ENCODE measurements at places on chromosomes 1 and 21. TPM values are rescaled to one million over a fixed set of nuclear protein-coding genes. Genes with fewer than 3 reads are reported as not detected.

NUDT4B gene
- 28.4 TPM for total RNA-seq

SPRR2F gene
- not detected for total RNA-seq

PTPN22 gene
- total RNA-seq: 0.59 TPM

TSSK3 gene
- total RNA-seq: 0.39 TPM

RAB3B gene
- total RNA-seq: 5.6 TPM

C1orf210 gene
- total RNA-seq: not detected

SYPL2 gene
- 1.6 TPM for total RNA-seq

- no peak for DNase-seq
These were observed 32.0 kb downstream of the MACO1 start for GRCh38 chr1:25462732-25463131.

DNA sequence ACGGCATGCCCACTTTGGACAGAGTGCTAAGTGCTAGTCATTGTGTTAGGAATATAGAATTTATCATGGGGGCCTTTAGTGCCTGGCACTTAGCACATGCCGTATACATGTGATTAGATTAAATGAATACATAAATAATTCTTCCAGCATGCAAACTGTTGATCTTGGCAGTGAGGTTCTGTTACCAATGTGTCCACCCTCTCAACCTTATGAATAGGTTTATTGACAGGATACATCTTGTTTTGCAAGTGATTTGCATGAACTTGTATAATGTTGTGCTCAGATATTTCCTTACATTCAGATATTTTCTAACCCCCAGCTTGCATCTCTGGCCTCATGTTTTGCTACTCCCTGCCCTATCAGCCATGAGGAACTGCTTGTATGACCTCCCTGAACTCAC lies 60.3 kb upstream of the ZNF648 start:
- no peak for DNase-seq

DNA sequence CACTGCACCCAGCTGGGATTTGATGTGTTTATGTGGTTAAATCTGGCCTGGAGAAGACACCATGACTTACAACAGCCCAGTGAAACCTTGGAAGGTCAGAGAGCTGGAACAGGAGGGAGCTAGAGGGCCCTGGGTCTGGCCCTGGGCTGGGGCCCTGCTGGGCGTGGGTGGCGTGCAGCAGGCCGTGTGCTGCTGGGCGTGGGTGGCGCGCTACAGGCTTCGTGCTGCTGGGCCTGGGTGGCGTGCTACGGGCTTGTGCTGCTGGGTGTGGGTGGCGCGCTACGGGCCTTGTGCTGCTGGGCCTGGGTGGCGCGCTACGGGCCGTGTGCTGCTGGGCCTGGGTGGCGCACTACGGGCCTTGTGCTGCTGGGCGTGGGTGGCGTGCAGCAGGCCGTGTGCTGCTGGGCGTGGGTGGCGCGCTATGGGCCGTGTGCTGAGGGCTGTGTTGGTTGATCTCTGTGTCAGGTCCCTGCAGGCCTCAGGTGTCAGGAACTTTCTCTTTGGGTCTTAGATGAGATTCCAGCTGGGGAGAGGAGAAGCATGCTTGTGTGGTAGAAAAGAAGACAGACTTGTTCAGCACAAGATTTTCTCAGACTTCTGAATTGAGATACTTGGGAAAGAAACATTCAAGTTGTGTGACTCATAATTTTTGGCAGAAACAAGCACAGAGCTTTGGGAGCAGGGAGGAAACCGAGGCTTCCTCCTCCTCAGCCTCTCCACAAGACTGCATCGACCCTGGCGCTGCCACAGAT lies 66.0 kb downstream of the COL18A1 start:
- peak; percentile 86 for DNase-seq

DNA sequence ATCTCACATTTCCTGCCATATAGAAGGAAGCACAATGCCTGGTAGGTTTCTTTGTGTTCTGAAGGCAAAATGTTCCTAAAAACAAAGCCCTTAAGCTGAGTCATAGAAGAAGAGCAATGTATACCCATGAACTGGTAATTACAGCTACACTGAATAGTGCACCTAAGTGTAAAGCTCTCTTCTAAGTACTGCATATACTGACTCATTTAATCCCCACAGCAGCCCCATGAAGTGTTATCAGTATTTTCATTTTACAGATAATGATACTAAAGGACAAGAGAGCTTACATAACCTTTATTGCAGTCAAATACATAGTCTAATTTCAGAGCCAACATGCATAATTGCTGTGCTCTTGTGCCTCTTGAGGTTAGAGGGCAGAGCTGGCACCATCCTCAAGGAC lies 239.9 kb downstream of the DPYD start:
- DNase-seq: no peak

GRCh38 chr1:8858112-8858668 lies 20.3 kb downstream of the ENO1 start:
- DNase-seq: peak; percentile 95

- no peak for DNase-seq
These were observed 160.6 kb upstream of the EDN2 start for GRCh38 chr1:41645062-41645461.

DNA sequence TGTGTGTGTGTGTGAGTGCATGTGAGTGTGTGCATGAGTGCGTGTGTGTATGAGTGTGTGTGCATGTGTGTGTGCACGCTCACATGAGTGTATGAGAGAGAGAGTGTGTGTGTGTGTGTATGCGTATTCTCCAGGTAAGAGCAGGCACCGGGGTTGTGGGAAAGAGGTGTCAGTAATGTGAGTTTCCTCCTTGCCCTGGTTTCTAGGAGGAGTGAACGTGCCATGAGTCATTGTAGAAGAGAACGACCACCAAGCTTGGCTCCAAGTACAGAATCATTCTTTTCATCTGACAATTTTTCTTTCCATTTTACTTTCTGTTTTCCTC lies 79.1 kb downstream of the POFUT2 start:
- no peak for DNase-seq

- DNase-seq: peak; percentile 48
These were observed 89.5 kb upstream of the GNG4 start for GRCh38 chr1:235739124-235739523.

DNA sequence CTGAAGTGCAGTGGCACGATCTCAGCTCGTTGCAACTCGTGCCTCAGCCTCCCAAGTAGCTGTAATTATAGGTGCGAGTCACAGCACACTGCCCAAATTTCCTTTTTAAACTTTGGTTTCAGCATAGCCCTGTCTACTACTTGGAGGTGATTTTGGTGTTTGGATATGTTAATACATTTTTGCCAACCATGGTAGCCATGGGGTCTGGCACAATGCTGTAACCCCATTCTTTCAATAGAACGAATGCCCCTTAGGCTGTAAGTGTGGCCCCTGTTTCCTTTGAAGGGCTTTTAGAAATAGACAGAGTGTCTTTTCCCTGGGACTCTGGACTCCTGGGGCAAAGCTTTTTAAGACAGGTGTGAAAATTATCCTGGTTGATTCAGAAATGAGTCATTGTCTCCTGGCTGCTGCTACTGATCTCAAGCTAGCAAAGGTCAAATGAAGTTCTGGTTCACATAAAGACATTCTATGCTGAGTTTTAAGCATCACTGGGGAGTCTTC lies 141.1 kb upstream of the RUNX1 start:
- DNase-seq: peak; percentile 89

- DNase-seq: no peak
These were observed 596 bp downstream of the ITGB2 start for GRCh38 chr21:44919913-44920693.

DNA sequence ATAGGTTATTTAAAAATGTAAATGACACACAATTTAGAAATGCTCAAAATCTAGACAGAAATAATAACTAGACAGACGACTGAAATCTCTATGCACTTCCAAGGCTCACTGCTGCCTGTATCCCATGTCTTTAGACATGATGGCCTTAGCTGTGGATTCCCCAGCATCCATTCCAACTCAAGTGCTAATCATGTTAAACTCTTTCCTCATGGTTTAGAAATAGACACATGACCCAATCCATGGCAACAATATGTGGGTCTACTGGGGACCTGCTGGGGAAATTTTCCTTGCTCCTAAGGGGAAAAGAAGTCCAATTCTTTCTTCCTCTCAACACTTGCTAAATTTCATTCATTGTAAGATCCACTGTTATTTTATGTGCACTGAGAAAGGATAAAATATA lies 188.5 kb downstream of the SLC45A1 start:
- DNase-seq: no peak

Data from RPMI7951 (cell line).